ENCODE measurements at places on chromosomes 13 and 19.

GRCh38 chr13:78409172-78409571, 194.2 kb downstream of the POU4F1 start:
- DNase-seq, result no peak

GRCh38 chr13:114257014-114257413, 22.3 kb downstream of the CDC16 start:
- no peak for DNase-seq

- no peak for DNase-seq
Measured at GRCh38 chr13:33081666-33082065, 65.4 kb downstream of the KL start.

GRCh38 chr13:20701461-20701860, 2.0 kb upstream of the IL17D start:
- no peak for DNase-seq
